ENCODE measurements at places on chromosomes 1 and 21. TPM values are rescaled to one million over a fixed set of nuclear protein-coding genes. Genes with fewer than 3 reads are reported as not detected.

Gene MTMR11
- 9.2 TPM for total RNA-seq

Gene TTC22
- total RNA-seq: 15.3 TPM

Gene CFAP107
- total RNA-seq: not detected

Gene USP16
- total RNA-seq: 46.4 TPM

Gene TSPAN1
- 0.34 TPM for total RNA-seq

Gene XCL1
- 11.7 TPM for total RNA-seq

Gene NLRP3
- total RNA-seq: 0.63 TPM

Gene PLA2G4A
- total RNA-seq: 5.7 TPM

DNA sequence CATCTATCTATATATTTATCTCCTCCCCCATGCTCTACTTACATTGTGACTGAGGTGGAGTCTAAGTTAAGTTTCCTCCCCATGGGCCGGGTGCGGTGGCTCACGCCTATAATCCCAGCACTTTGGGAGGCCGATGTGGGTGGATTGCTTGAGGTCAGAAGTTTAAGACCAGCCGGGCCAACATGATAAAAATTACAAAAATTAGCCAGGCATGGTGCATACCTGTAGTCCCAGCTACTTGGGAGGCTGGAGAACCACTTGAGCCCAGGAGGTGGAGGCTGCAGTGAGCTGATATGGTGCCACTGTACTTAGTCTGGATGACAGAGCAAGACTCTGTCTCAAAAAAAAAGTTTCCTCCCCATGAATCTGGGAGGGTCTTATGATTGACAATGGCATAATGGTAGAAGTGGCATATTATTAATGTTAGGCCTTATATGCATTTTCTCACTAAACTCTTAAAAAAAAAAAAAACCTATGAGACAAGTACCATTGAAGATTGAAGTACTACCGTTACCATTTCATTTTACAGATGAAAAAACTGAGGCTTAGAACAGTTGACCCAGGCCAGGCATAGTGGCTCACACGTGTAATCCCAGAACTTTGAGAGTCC is 11.2 kb downstream of the F11R start:
- no peak for DNase-seq

DNA sequence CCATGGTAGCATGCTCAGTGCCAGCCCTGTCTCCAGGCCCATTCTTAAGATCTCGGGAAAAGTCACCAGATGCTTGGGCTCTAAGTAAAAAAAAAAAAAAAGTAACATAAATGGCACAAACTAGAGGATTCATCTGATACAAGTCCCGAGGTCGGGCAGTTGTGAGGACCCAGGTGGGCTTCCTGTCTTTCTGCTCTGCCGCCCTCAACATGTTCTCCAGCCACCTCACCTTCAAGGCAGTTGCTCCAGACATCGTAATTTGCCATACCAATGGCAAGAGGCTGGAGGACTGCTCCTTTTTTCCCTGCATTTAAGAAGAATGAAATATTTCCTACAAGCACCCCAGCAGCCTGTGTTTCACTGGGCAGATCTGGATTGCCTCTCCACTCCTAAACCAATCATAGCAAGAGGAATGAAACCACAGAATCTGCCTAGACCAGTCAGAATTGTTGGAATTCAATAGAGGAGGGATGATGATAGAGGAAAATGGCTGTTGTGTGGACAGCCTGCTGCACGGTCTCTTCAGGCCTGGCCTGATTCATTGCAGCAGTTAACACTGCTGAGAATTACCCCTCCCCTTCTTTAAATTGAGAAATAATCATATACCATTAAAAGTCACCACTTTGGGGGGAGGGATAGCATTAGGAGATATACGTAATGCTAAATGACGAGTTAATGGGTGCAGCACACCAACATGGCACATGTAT is 5.4 kb downstream of the HMGN2 start:
- DNase-seq: no peak

DNA sequence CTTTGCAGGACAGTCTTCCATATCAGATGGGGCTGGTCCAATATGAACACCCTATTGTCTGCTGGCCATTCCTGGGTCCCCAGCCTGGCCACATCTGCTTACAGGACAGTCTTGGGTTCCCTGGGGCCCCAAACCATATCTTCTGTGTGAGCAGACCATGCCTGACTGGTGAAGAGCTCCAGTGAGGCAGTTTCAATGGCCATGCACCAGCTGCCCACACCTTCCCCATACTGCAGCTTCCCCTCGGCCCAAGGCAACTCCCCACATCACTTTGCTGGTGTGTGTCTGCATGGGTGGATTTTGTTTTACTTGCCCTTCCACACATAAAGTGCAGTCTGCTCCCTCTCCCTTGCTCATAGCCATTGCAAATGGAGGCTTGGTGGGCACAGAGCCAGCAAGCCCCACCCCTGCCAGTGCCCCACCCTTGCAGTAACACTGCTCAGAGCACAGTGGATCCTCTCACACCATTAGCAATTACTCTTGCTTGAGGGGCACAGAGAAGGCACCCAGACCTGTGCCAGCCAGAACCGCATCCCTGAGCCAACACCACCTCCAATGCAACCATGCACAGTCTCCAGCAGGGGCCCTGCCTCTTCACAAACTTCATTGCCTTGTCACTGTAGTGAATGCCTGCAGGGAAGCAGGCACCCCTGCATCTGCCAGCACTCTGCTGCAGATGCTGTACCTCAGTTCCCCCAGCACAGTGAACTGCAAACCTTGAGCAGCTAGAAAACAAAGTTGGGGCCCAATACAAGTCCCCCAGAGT is 474.5 kb upstream of the BEND5 start:
- DNase-seq: no peak

GRCh38 chr1:192626366-192627179 is 9.4 kb upstream of the RGS13 start:
- DNase-seq: no peak

GRCh38 chr1:13623021-13623637 is 39.5 kb downstream of the PDPN start:
- no peak for DNase-seq

- DNase-seq: no peak
Measured at GRCh38 chr1:203148127-203148526, 20.6 kb downstream of the ADORA1 start.

- DNase-seq: no peak
Measured at GRCh38 chr1:119873135-119874015, 22.9 kb downstream of the ADAM30 start.

GRCh38 chr1:30273021-30273325 is 450.4 kb downstream of the MATN1 start:
- no peak for DNase-seq

- no peak for DNase-seq
Measured at GRCh38 chr1:218397752-218398339, 52.7 kb downstream of the TGFB2 start.

DNA sequence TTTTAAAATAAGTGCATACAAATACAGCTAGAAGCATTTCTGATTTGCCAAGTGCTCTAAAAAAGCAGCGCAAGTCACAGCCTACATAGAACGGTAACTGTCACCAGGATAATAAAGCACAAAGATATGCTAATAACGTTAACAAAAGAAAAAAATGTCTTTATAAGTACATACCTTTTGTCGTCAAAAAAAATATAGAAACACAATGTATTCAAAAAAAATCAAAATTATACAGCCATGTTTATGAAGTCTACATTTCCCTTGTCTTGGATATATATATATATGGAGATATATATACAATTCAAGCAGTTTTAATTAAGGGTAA is 3.2 kb downstream of the IRF2BP2 start:
- DNase-seq: no peak

- DNase-seq: no peak
Measured at GRCh38 chr1:234611225-234611846, 1.4 kb upstream of the IRF2BP2 start.

DNA sequence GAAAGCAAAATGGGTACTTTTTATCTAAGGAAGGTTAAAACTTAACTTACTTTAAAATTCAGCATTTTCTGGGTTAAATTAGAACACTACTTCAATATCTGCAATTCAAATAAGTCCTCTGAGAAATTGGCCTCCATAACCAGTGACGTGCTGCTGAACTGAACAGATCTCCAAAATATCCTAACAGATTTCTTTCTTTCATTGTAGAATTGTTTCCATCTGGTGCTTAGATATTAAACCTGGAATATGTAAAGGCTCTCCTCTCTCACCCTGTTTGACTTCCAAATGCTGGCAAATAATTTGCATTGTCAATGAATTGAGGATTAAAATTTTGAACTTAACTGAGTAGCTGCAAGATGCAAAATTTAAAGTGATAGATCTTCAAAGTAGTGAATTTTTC is 316.9 kb upstream of the CXADR start:
- DNase-seq: no peak

- DNase-seq: no peak
Measured at GRCh38 chr1:83676106-83676505, 322.8 kb downstream of the TTLL7 start.

Data from activated T-cell treated with anti-CD3 and anti-CD28 coated beads, Interleukin-2, amount 50 U/mL, for 72 hours (primary cell).